ENCODE measurements at places on chromosomes 16 and 17. TPM values are rescaled to one million over a fixed set of nuclear protein-coding genes. Genes with fewer than 3 reads are reported as not detected.

GRCh38 chr16:58016840-58017446 lies 8.6 kb upstream of the MMP15 start:
- DNase-seq: no peak

Gene BEAN1
- under 0.01 TPM for total RNA-seq

DNA sequence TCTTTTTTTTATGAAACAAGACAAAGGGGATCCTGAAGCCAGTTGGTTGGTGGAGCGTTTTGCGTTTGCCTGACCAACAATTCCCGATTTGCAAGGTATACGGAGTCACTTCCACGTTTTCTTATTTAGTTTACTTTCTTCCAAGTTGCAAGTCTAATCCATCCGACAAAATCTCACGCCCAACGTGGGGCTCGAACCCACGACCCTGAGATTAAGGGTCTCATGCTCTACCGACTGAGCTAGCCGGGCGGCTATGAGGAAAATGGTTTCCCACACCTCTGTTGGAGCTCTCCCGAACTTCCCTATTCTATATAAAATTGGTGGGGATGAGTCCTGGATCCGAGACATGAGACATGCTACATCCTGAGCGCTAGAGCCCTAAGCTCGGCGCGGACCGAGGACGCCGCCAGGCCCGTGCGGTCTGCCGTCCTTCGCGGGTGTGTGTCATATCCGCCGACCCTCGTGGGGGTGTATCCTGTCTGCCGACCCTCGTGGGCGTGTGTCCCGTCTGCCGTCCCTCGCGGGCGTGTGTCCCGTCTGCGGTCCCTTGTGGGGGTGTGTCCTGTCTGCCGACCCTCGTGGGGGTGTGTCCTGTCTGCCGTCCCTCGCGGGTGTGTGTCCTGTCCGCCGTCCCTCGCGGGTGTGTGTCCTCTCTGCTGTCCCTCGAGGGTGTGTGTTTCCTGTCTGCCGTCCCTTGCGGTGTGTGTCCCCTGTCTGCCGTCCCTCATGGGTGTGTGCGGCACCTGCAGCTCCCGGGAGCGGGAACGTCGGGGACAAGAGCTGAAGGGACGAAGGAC lies 22.6 kb downstream of the ZNF213 start:
- DNase-seq: peak; percentile 88

DNA sequence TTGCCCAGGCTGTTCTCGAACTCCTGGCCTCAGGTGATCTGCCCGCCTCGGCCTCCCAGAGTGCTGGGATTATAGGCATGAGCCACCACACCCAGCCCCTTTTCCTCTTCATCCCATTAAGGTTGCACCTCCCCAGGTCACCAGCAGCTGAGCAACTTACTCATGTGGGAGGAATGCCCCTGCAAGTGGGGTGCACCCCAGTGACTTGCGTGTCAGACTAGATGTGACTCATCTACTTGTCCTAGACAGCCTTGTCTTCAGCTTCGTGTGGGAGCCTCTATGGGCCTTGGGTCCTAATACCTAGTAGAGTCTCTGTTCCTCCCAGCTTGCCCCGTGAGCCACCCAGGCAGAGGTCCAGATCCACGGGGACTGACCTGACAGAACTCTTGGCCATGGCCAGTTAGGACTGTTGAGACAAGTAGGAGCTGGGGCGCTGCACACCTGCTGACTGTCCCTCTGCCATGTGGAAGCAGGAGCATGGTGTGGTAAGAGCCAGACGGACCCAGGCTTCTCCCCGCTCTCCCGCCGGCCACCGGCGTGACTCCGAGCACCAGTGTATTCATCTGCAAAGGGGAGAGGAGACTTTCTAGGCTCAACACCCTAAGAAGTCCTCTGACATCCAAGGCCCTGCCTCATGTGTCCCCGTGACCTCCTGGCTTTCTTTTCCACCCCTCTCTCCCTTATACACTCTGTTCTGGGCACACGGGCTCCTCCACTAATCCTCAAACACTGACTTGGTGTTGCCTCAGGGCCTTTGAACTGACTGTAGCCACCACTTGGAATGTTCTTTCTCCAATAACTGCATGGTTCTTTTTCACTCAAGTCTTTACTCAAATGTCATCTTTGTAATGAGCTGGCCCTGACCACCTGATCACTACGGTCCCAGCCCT lies 11.6 kb upstream of the CBX4 start:
- peak; percentile 52 for DNase-seq

- DNase-seq: no peak
These were observed 6.5 kb downstream of the TMEM204 start for GRCh38 chr16:1539720-1540555.

Gene PRR15L
- total RNA-seq: not detected

Gene RNF222
- not detected for total RNA-seq

DNA sequence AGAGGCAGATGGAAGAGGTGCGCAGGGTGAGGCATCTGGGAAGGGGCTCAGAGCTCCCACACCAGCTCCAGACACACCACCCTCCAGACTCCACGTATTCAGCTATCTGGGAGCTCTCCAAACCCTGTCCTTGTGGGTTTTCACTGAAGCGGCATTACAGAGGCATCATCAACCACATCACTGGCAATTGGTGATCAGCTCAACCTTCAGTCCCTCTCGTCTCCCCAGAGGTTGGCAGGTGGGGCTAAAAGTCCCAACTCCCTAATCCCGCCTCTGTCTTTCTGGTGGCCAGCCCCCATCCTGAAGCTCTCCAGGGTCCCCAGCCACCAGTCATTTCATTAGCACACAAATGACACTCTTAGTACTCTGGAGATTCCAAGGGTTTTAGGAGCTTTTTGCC lies 123.9 kb downstream of the KCNJ12 start:
- no peak for DNase-seq

GRCh38 chr16:68404736-68405345 lies 43.5 kb downstream of the SMPD3 start:
- DNase-seq: no peak

GRCh38 chr17:59892251-59892923 lies 356 bp downstream of the TUBD1 start:
- no peak for DNase-seq

Gene CIBAR2
- total RNA-seq: not detected

Data from fibroblast of villous mesenchyme (primary cell).